ENCODE measurements at places on chromosomes 5 and 9.
A peak's percentile ranks its signal among the peaks of the same experiment; 100 is the strongest.

DNA sequence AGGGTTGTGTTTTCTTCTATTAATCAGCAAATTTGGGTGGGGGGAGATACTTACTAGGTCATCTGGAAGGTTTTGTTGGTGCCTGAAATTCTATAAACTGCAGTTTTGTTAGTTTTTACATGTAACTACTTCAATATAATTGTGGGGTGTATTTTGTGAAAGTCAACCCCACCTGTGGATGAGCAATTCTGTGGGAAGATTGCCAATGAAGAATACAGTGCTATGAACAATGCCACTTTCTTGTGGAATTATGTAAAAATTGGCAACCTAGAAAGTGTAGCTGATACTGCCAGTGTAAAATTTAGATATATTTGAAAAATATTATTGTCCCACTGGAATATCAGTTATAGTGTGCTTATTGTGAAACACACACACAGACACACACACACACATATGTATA is 80.7 kb downstream of the VCAN start:
- DNase-seq, result no peak

GRCh38 chr9:137987244-137988030 is 109.9 kb downstream of the CACNA1B start:
- DNase-seq, result no peak

DNA sequence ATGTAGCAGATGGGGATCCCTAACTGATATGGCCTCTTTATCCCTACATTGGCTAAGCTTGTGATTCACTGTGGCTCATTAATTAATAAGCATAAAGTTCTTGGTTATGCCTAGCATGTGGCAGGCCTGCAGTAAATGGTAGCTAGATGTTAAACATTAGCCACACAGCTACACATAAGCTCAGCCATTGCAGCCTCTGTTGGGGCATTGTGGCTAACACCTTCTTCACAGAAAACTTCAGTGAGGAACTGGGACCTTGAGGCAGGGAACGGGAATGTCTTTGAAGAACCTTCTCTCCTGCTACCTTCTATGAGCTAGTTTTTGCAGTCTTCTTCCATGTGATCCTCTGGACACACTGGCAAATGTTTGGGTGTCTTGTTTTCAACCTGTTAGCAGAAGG is 338.2 kb downstream of the NTRK2 start:
- DNase-seq, result no peak

GRCh38 chr9:100714372-100715099 is 136.7 kb downstream of the CAVIN4 start:
- peak; percentile 50 for DNase-seq

DNA sequence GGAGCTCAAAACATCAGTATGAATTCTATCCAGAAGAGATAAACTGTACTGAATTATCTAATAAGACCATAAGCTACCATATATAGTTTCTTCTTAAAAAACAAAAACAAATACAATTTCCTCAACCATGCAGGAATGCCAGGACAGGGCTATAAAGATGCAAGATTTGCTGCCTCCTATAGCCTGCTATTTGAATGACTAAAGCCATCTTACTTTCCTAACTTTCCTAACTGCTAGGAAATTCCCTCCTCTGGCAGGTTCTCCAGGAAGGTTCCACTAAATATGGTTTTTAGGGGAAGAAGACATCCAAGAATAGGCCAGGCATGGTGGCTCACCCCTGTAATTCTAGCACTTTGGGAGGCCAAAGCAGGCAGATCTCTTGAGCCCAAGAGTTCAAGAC is 15.1 kb downstream of the KIF27 start:
- no peak for DNase-seq

GRCh38 chr5:26833596-26833995 is 204.8 kb downstream of the CDH9 start:
- DNase-seq, result no peak

DNA sequence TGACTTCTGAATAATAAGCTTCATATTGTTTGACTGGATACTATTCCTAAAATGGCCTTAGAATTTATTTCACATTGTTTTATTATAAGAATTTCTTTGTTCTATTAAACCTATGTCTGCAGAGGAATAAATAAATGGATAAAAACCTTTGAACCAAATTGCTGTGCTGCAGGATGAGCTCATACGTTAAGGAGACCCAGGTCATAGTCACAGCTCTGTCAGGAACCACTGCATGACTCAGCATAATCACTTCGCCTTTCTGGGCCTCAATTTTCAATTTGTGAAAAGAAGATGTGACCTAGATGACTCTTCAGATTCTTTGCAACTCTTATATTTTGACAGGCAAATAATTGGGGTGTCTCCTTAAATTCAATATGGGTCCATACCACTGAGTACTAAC is 36.7 kb upstream of the HMHB1 start:
- no peak for DNase-seq

DNA sequence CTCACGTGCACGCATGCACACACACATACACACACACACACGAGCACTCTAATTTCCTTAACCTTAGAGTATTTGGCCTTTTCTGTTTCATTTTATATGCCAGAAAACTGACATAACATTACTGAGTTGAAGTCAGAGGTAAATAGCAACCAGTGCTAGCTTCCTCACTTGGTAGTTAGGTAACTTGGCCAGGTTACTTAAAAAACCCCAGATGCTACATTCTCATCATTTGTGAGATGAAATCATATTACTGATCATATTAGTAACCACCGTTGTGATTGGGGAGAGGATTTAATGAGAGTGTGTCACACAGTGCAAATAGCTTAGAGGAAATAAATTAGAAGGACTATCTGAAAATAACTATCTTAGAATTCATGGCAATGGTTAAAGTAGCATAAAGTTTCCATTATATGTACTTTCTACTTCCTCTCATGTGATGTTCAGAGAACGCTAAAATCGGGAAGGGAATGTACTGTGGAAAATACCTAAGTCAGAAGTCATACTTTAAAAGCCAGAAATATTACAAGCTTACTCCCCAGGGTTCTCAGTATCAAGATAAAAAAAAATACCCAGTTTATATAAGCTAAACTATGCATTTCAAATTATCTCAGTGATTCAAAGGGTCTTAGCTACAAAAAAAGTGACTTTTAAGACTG is 120.5 kb downstream of the TUSC1 start:
- DNase-seq, result no peak

- DNase-seq, result no peak
These were observed 2.3 kb downstream of the IFNB1 start for GRCh38 chr9:21075484-21075883.

DNA sequence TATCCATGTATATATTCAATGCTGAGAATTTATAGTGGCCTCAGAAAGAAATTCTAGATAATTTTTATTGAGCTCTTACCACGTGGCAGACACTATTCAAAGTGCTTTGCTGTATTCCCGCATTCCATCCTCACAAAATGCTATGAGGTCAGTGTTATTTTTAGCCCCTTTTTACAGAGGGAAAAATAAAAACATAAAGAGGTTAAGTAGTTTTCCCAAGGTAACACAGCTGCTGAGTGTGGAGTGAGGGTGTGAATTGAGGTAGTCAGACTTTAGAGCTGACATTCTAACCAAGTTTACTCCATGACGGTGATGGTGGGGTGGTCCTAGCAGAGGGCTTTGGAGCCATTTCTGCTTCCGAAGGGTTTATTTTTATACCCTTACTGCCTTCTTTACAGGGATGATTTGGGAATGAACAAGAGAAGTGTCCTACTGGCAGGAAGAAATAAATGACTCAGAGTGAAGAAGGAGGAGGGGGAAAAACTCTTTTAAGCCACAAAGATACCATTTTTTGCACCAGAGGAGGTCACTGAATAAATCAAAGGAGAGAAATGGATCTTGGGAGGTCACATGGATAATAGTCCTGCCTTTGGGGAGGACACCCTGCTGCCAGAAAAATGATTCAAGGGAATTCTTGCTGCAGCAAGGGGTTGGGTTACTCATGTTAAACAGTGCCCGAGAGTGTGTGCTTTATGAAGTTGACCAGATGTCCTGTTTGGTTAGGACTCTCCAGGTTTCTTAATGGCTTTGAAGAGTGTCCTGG is 76.1 kb downstream of the HMHB1 start:
- no peak for DNase-seq

- DNase-seq, result no peak
These were observed 355 bp downstream of the TLE4 start for GRCh38 chr9:79572032-79572607.

- DNase-seq, result no peak
These were observed 213.3 kb downstream of the CDK5RAP2 start for GRCh38 chr9:120366644-120367019.

- DNase-seq, result no peak
These were observed 38.8 kb downstream of the PRELID2 start for GRCh38 chr5:145796318-145796717.

DNA sequence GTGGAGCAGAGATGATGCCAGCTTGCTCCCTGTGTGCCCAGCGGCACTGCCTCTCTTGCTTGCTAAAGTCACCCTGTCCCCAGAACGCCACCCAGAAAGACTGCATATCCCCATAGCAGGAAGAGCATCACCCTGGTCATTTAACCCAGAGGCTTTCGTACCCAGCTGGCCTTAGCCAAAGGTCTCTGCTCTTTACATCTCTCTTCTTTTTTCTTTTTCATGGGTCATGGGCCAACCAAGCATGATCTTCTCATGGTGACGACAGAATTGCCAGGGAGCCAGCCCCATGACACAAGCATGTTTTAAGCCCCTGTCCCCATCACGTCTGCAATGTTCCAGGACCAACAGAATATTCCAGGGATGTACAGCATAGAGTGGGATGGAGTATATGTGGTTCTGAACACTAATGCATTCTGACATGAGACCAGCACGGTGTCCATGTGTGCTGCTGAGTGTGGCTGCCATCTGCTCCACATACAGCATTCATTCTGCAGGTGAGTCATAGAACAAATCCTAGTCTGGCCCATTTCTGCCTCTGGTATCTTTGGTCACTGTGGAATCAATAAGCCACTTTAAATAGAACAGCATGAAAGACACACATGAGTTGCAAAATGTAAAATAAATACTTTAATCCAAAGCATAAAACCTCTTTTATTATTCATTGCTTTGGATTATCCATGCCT is 203.0 kb downstream of the MED10 start:
- DNase-seq, result no peak

GRCh38 chr5:141532726-141533125 is 43.8 kb downstream of the PCDHGC5 start:
- no peak for DNase-seq

GRCh38 chr9:69421908-69422801 is 97.1 kb downstream of the ENTREP1 start:
- DNase-seq, result no peak

DNA sequence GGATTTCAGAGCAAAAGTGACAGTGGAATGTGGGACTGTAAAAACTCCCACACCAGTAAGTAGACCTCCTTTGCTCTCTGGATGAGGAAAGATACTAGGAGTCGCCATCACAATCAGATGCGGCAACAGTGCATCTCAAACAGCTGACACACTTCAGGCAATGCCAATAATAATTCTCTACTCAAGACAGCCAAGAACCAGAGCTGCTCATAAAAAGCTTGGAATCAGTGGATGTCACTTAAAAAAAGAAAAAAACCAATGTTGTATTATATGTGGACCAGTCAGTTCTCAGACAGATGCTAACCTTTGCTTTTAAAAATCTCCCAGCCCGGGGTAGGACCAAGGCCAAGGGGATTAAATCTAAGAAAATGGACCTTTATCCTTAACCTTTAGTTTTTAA is 185.0 kb downstream of the GNA14 start:
- no peak for DNase-seq

GRCh38 chr5:97142521-97143254 is at the start of gene LIX1:
TSS of gene LIX1 (minus strand) at chr5:97142611. CDS start at chr5:97142576, 35 bp downstream.
- DNase-seq, result no peak

GRCh38 chr5:128798871-128799270 is 166.4 kb upstream of the SLC27A6 start:
- DNase-seq, result no peak

- no peak for DNase-seq
These were observed 19.2 kb downstream of the DOCK2 start for GRCh38 chr5:169656125-169656901.

- DNase-seq, result no peak
These were observed 258.3 kb upstream of the ADAMTSL1 start for GRCh38 chr9:18215626-18216025.
